Activated gamma-delta T cell treated with Interleukin-2 at 50 U/mL for 16 hours (primary cell): ENCODE measurements at places on chromosomes 1 and 21.

DNA sequence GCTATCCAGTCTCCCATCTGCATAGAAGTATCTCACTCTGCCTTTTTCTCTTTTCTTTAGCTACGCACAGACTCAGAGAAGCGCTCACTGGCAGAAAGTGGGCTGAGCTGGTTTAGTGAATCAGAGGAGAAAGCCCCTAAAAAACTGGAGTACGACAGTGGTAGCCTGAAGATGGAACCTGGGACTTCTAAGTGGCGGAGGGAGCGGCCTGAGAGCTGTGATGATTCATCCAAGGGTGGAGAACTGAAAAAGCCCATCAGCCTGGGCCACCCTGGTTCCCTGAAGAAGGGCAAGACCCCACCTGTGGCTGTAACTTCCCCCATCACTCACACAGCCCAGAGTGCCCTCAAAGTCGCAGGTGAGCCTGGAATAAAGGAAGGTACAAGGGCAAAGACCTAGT lies 48.0 kb upstream of the IPO9 start:
- DNase-seq: no peak

- no peak for DNase-seq
Measured at GRCh38 chr1:151501474-151501873, 9.7 kb upstream of the CGN start.

- DNase-seq: no peak
Measured at GRCh38 chr21:42574234-42575027, 60.8 kb downstream of the SLC37A1 start.

DNA sequence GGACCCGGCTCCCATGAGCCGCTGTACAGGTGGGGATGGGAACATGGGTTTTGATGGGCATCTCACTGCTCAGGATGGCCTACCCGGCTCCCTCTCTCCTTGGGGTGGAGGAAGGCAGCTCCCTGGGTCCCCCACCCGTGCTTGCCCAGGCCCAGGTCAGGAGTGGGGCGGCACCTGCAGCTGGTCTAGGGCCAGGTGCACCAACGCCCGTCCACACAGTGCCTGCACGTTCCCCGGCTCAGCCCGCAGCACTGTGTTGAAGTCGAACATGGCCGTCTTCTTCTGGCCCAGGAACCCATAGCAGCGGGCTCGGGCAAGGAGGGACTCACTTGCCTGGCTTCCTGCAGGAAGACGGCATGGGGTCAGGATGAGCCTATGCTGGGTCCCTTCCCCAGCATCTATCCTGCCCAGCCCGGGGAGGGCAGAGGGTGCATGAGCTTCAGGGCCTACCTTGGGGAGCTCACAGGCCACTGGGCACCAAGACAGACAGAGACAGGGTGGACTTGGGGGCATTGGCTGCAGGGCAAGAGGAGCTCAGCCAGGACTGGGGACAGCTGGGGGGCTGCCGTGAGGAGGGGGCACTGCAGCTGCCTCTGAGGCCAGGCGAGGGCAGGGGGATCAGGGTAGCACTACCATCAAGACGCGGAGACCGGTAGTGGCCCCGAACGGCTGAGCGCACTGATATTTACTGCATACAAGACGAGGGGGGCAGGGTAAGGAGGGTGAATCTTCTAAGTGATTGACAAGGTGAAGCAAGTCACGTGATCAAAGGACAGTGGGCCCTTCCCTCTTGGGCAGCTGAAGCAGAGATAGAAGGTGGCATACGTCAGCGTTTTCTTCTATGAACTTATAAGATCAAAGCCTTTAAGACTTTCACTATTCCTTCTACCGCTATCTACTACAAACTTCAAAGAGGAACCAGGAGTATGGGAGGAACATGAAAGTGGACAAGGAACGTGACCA lies 17.8 kb downstream of the TTC34 start:
- no peak for DNase-seq

DNA sequence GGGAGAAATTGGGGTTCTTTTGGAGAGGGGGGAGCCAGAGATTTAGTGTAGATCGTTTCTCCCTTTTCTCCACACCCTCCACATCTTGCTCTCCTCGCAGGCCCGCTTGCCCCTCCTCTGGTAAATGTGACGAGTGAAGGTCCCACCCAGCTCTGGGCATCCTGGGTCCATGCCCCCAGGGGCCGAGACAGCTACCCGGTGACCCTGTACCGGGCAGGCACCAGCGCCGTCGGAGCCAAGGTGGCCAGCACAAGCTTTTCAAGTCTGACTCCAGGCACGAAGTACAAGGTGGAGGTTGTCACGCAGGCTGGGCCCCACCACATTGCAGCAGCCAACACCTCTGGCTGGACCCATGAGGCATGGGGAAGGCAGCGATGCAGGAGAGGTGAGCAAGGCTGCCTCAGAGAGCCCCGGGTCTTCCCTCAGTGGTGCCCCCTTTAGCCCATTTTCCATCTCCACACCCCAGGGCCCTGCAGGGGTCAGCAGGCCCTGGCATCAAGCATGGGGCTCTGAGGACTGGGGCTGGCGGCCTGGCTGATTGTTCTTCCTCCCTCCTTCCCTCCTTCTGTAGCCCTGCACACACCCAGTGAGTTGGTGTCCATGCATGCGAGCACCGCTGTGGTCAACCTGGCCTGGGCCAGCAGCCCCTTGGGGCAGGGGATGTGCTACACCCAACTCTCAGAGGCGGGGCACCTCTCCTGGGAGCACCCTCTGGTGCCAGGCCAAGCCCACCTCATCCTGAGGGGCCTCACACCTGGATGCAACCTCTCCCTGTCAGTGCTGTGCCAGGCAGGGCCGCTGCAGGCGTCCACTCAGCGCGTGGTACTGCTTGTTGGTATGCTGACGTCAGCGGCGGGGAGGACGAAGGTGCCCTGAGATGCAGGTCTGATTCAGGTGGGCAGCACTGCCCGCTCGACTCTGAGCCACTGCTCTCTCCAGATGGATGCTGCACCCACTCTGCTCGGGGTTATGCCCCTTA lies 16.4 kb upstream of the LGR6 start:
- no peak for DNase-seq

- peak; percentile 24 for DNase-seq
Measured at GRCh38 chr1:91885213-91885715, 687 bp downstream of the TGFBR3 start.
